CD4-positive, alpha-beta T cell (primary cell): ENCODE measurements at places on chromosomes 2 and 18.
A peak's percentile ranks its signal among the peaks of the same experiment; 100 is the strongest.

- no peak for DNase-seq
These were observed 61.7 kb downstream of the PLB1 start for GRCh38 chr2:28557389-28558131.

GRCh38 chr2:24885221-24886125, 34.6 kb downstream of the ADCY3 start:
- no peak for DNase-seq

DNA sequence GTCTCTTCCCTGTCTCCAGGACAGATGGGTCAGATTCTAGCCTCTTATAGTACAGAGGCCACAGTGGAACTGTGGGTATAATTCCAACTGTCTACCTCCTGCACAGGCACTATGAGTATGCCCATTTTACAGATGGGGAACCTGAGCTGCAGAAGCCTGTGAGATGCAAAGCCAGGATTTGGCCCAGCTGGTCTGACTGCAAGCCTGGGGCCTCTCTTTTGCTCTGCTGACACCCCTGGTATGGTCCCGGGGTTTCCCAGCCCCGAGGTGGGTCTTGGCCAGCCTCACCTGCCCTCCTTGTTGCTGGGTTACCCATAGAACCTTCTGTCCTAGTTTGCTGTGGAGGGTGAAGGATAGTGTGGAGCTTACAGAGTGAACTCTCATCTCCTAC, 9.8 kb downstream of the HS6ST1 start:
- no peak for DNase-seq

- no peak for DNase-seq
These were observed 43.7 kb downstream of the MYO7B start for GRCh38 chr2:127579231-127579630.

- DNase-seq: no peak
These were observed 77.6 kb downstream of the EPC2 start for GRCh38 chr2:148721991-148722777.

DNA sequence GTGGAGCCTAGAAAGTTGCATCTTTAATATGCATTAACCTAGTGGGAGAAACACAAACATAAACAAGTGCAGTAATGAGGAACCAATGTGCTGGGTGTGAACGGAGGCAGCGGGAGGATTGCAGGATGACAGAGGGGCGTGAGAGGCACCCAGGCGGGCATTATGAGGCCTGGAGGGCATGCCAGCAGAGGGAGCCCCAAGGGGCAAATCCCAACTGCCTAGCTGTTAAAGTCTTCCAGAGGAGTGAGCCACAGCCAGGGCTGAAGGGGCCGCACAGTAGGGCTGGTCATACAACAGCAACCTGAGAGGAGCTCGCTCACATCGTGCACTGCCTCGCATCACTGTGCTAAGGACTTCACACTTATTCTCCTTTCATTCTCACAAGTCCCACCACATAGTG, 13.3 kb upstream of the PRELID3A start:
- no peak for DNase-seq

DNA sequence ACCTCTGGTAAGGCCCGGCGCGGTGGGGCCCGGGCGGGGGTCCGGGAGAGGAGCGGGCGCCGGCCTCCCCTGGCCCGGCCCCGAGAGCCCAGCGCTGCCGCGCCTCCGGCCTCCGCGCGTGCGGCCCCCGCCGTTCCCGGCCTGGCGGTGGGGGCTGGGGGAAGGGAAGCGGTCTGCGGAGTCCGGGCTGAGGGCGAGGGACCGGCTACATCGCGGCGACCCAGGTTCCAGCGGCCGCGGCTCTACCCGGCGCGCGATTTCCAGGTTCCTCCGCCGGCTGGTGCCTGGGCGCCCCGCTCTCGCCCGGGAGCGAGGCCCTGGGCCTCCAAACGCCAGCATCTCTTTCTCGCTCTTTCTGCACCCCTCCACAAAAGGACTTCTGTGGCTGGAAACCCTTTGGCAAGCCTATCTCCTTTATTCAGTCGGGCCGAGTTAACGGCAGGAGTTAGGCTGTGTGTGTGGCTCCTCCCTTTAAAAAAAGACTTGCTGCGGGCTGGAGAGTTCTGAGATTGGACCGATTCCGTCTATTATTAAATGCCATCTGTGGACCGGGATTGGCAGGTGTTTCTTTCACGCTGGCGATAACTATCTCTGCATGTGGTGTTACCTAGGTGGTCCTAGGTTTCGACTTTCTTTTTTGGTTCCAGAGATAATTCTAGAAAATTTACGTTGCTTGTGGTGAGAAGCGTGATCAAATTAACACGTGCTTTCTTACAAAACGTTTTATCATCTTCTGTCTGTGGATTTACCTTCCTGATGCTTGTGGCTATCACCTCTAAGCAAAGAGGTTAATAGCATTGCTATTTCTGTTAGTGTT, 592 bp downstream of the ME2 start:
- DNase-seq: no peak

GRCh38 chr2:4356541-4356940, 653.2 kb downstream of the DCDC2C start:
- DNase-seq: no peak

GRCh38 chr2:126534478-126534877, 121.5 kb upstream of the GYPC start:
- no peak for DNase-seq

DNA sequence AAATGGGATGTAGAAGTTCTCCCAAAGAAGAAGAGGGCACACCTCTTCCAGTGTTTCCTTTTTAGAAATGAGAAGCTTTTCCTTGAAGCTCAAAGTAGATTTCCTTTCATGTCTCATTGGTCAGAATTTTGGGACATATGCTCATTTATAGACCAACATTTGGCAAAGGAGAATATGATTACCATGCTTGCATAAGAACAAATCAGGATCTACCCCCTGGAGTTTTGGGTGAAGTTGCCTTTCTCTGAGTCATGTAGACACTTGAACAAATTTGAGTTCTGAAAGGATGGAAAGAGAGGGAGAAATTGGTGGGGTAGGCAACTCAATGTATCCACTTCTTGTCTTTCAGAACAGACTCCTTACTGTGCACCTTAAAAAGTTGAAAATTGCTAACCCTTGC, 409.0 kb downstream of the SLC4A3 start:
- no peak for DNase-seq

- DNase-seq: no peak
These were observed 125.9 kb upstream of the SATB2 start for GRCh38 chr2:199583676-199584075.

- DNase-seq: no peak
These were observed 13.2 kb downstream of the DYSF start for GRCh38 chr2:71466301-71467179.

- no peak for DNase-seq
These were observed 350.6 kb downstream of the RND3 start for GRCh38 chr2:150136893-150137292.

GRCh38 chr18:62446511-62446910, 76.3 kb upstream of the ZCCHC2 start:
- no peak for DNase-seq

- peak; percentile 81 for DNase-seq
These were observed at the start of gene TUBA4B for GRCh38 chr2:219252900-219253752. Gene TUBA4B (plus strand): TSS chr2:219253243. CDS start chr2:219253408, 165 bp downstream.

GRCh38 chr2:47534179-47534919, 131.4 kb downstream of the MSH2 start:
- no peak for DNase-seq

DNA sequence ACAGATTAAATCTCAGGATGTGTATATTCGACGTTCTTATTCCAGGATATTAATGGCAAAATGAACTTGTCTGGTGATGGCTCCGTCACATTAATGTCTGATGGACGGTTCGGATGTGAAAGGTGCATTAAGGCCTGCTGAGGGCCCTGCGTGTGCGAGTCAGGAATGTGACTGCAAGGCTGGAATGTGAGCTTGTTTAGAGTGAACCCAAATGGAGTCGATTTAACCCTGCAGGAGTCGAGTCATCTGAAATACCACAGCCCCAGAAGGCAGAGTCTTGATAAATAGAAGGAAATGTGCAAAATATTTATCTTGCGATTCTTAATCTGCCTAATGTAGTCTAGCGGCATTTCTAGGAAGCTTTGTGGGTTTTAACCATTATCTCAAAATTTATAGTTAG, 44.3 kb downstream of the RDH14 start:
- no peak for DNase-seq

- no peak for DNase-seq
These were observed 69.6 kb upstream of the MGAT4A start for GRCh38 chr2:98800330-98801064.

DNA sequence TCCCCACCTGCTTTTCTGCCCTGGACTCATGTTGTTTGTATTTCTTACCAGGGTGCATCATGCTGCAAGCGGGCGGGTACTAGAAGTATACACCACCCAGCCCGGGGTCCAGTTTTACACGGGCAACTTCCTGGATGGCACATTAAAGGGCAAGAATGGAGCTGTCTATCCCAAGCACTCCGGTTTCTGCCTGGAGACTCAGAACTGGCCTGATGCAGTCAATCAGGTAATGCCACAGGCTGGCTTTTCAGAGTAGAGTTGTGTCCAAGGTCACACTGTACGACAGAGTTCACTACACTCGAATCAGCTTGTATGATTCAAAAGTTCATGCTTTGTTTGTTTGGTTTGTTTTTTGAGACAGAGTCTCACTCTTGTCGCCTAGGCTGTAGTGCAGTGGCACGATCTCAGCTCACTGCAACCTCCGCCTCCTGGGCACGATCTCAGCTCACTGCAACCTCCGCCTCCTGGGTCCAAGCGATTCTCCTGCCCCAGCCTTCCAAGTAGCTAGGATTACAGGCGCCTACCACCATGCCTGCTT, 19.4 kb downstream of the SRSF7 start:
- no peak for DNase-seq

GRCh38 chr18:13501891-13502290, 224.5 kb downstream of the FAM210A start:
- no peak for DNase-seq

- no peak for DNase-seq
These were observed 3.7 kb downstream of the BCL2 start for GRCh38 chr18:63315876-63316275.

- no peak for DNase-seq
These were observed 117.6 kb downstream of the INHBB start for GRCh38 chr2:120463527-120463926.

GRCh38 chr2:241038374-241039180, 40.2 kb downstream of the SNED1 start:
- DNase-seq: no peak

- no peak for DNase-seq
These were observed 32.1 kb downstream of the TOGARAM2 start for GRCh38 chr2:29013057-29013780.

- no peak for DNase-seq
These were observed 42.8 kb upstream of the CYTIP start for GRCh38 chr2:157486596-157487270.

- DNase-seq: no peak
These were observed 246.9 kb downstream of the MTX2 start for GRCh38 chr2:176516051-176516602.

GRCh38 chr2:217727801-217728200, 275.0 kb downstream of the TNS1 start:
- DNase-seq: no peak

GRCh38 chr18:14970027-14970426, 222.1 kb downstream of the ANKRD30B start:
- DNase-seq: no peak

DNA sequence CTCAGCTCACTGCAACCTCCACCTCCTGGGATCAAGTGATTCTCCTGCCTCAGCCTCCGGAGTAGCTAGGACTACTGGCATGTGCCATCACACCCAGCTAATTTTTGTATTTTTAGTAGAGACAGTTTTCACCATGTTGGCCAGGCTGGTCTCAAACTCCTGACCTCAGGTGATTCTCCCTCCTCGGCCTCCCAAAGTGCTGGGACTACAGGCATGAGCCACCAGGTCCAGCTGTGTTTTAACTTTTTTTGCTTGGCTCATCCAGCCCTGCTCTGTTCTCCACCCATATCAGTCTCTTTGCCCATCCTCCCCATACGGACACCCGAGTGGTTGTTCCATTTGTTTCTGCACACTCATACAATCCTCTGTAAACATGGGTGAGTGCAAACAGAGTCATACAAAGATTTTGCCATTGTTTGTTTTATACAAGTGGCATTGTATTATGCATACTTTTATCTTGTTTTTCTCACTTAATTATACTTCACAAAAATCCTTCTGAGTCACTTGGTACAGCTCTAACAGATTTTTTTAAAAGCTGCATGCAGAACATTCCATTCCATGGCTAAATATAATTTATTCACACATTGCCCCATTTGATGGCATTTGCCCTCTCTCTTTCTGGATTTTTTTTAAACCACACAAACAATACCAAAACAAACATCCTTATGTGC, 5.3 kb downstream of the APOB start:
- no peak for DNase-seq

- DNase-seq: no peak
These were observed 4.4 kb upstream of the PPP4R3B start for GRCh38 chr2:55621802-55622201.

- DNase-seq: no peak
These were observed 1280.5 kb upstream of the ZEB2 start for GRCh38 chr2:145800151-145801091.

DNA sequence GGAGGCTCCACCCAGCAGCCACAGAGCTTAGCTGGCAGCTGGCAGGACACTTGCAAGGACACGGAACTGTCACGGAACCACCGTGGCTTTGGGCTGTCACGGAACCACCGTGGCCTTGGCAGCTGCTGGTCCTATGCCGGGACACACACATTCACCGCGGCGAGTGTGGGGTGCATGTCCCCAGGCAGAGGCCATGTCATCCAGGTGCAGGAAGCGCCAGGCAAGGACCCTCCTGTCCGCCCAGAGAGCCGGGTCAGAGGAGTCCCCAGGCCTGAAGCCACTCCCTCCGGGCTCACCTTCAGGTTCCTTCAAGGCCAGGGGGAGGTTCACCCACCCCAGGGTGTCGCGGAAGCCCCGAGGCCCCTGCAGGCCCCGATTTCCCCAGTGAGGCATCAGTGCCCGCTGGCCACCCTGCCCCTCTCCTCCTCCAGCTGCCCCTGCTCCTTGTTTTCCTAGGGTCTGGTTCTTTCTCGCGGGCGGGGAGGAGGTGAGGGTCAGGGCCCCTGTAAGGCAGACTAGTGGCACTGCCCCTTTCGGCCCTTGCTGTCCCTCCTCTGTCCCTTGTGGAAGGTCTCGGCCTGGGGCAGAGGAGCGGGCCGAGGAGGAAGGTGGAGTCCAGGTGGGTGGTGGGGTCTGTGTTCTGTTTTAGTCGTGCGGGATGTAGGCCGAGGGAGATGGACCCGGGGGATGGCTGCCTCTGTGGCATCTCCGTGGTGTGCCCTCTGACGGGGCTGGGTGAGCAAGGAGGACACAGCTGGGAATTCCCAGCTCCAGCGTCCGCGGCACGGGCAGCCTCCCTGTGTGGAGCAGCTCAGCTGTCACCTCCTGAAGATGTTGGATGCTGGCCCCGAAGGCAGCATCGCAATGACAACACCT, 60.6 kb downstream of the NFATC1 start:
- no peak for DNase-seq

- DNase-seq: no peak
These were observed 117.1 kb downstream of the CAPN13 start for GRCh38 chr2:30690126-30690561.
